ENCODE measurements at places on chromosomes 3 and 15.

DNA sequence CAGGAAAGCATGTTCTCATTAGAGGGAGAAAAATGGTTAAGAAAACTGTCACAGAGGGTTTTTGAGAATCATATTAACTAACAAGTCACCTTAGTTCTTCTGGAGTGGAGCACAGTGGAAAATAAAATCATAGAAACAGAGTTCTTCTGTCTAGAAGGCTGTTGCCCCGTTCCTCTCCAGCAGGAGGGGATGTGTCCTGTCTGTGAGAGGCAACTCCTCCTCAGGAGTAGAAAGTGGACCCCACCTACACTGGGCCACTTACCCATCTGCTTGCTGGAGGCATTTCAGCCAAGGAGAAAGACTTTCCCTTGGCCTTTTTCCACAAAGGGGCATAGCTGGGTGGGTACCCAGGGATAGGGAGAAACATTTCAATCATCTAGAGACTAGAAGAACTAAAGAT lies 106.6 kb downstream of the SSR3 start:
- DNase-seq: no peak

- DNase-seq: no peak
Observed at GRCh38 chr3:46646700-46647099, 34.4 kb downstream of the FAM240A start.

DNA sequence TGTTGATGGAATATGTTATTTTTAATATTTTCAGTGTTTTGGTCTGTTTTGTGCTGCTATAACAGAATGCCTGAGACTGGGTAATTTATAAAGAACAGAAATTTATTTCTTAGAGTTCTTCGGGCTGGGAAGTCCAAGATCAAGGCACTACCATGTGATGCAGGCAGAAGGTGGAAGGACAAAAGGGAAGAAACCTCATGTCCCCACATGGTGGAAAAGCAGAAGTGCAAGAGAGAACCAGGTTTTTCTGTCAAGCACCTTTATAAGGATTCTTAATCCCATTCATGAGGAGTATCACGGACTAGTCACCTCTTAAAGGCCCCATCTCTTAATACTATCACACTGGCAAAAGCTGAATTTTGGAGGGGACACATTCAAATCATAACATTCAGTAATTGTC lies 57.9 kb upstream of the EPHB3 start:
- no peak for DNase-seq

GRCh38 chr3:185843126-185843525 lies 18.3 kb upstream of the IGF2BP2 start:
- DNase-seq: no peak

- no peak for DNase-seq
Observed at GRCh38 chr3:25888892-25889524, 99.1 kb downstream of the OXSM start.

DNA sequence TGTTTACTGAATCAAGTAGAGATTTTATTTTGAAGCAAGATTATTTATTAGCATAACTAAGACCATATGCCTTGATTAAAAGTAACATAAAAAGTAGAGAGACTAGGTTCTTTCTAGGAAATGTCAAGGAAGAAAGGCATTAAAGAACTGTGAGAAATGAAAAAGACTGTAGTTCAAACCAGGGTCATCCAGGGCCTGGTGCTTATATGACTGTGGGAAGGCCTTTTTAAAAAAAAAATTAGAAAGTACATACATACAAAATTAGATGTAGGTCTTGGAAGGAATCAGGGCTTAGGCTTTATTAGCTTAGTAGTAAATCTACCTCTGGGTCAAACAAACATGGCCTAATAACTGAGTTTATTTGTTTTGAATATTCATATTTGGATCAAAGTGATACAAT lies 173.9 kb upstream of the TBL1XR1 start:
- DNase-seq: no peak

GRCh38 chr3:63386568-63386967 lies 108.5 kb downstream of the SYNPR start:
- no peak for DNase-seq

DNA sequence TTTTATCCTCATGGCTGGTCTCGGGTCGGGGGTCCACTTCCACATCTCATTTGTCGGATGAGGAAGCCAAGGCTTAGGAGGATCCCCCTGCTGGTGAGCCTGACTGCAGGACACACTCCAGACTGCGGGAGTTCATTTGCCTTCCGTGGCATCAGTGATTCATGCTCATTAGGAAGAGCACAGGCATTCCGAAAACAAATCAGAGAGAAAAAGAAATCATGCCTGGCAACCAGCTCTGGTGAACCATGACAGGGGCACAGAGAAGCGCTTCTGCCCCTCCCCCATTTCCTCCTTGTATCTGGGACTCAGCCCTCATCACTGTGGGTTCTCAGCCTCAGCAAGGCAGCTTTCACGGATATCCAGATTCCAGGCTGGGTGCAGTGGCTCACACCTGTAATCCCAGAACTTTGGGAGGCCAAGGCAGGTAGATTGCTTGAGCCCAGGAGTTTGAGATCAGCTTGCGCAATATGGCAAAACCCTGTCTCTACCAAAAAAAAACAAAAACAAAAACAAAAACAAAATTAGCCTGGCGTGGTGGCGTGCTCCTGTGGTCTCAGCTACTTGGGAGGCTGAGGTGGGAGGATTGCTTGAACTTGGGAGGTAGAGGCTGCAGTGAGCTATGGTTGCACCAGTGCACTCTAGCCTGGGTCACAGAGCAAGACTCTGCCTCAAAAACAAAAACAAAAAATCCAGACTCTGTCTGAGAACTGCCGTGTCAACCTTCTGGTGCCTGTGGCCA lies 28.4 kb downstream of the IRAK2 start:
- DNase-seq: no peak

DNA sequence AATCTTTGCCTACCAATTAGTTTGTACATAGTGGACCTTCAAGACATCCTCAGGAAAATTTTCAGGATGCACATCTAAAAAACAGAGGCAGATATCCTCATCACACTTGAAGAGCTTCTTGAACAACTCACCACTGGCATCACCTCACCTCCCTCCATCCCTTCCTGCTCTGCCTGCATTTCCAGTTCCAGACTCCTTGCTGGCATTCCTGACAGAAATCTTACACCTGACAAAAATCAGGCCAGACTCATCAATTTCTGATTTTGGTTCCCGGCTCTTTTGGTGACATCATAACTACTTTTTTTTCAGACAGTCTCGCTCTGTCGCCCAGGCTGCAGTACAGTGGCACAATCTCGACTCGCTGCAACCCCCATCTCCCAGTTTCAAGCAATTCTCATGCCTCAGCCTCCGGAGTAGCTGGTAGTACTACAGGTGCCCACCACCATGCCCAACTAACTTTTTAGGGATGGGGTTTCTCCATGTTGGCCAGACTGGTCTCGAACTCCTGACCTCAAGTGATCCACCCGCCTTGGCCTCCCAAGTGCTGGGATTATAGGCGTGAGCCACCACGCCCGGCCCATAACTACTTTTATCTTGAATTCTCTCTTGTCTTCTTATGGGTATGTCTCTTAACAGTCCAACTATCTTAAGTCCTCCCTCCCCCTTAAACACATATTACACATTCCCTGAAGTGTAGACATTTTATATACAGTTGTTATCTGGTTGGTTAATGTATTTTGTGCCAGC lies 216.6 kb upstream of the IL12A start:
- no peak for DNase-seq

- DNase-seq: no peak
Observed at GRCh38 chr15:78822514-78822913, 11.2 kb upstream of the ADAMTS7 start.

- DNase-seq: no peak
Observed at GRCh38 chr3:161409069-161409468, 37.8 kb upstream of the SPTSSB start.

DNA sequence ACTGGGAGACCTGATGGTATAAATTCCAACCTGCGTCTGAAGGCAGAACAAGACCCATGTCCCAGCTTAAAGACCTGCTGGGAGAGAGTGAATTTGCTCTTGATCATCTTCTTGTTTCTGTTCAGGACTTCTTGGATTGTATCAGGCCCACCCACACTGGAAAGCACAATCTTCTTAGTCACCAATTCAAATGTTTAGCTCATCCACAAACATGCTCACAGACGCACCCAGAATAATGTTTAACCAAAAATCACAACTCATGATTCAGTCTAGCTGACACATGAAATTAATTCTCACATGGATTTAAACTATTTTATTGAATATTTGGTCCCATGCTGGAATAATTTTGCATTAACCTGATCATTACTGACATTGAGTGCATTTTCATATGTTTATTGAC lies 37.8 kb upstream of the GOLGA6L2 start:
- no peak for DNase-seq
